A172 (cell line): ENCODE measurements at places on chromosomes 2 and 18.

- no peak for DNase-seq
Measured at GRCh38 chr2:204116159-204116792, 179.7 kb downstream of the ICOS start.

DNA sequence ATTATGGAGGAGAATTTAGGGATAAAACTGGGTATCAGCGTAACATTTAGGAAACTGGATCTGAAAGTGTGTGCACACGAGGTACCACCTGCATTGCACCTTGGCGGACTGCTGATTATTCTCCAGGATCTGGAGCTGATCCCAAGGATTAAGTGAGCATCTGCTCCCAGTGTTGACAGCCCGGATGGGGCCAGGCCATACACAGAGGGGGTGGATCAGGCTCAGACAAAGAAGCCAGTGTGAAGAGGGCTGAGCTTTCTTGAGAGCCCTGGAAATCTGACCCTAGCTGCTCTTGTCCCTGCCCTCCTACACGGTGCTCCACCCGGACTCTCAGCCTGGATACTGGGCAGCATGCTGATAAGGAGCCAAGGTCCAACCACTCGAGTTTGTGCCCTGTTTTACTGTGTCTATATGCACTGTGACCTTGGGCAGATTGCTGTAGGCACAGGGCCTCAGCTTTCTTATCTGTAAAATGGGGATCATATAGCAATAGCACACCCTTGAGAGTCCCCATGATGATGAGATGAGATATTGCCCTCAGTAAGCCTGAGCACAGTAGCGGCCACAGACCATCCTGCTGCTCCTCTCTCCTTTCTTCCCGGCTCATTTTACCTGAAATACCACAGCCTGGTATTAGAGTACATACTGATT, 396.8 kb upstream of the CELF4 start:
- DNase-seq = no peak

GRCh38 chr2:76640905-76641304, 881.3 kb downstream of the LRRTM4 start:
- DNase-seq = peak; percentile 2

- DNase-seq = peak; percentile 26
Measured at GRCh38 chr2:99420031-99420430, 69.8 kb downstream of the REV1 start.

DNA sequence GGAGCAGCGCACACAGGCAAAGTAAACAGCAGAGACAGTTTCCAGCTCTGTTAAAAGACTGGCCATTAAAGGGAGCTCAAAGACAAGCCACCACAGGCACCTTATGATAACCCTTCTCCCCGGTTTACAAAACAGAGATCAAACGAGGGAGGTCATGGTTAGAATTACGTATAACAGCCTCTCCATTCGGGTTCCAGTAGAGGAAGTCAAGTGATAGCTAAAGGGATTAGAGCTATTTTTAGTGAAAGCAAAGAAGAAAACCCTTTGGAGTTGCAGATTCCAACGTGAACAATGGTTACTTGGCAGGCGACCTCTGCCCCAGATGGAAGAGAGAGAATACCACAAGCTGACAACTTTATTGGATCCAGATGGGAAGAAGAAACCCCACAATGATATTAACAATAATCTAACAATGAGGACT, 31.2 kb upstream of the EDAR start:
- DNase-seq = peak; percentile 56

- no peak for DNase-seq
Measured at GRCh38 chr18:11405804-11406203, 203.6 kb upstream of the SLC35G4 start.

DNA sequence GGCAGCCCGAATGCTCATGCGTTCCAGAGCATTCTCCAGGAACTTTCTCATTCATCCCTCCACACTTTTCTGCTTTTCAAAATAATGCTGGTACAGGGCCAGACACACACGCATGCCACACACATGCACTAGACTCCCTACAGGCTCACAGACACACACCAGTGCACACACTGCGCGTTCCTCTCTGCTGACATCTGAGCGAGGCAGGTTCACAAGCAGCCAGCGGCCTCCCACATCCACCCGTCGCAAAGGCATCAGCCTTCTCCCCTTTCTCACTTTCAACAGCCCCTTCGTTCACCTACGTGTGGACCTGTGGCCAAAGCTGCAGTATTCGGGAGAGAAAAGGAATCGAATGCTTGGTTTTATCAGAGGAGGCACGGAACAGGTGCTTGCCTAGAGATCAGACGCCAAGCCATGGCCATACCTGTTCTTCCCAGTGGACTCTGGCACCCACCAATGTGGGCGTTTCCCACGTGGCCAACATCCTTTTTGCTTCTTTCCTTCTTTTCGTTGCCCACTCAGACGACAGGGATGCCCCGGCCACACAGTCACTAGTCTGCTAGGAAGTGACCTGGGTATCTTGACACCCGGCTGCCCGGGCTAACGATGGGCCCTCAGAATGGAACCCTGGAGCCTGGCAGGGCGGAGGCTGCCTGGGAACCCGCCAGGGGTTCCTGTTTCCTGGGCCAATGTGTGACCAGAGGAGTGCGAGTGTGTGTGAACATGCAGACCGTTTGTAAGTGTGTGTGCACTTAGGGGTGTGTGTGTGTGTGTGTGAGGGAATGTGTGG, 85.8 kb upstream of the ID2 start:
- no peak for DNase-seq

GRCh38 chr2:43169987-43170386, 56.4 kb downstream of the ZFP36L2 start:
- DNase-seq = no peak

DNA sequence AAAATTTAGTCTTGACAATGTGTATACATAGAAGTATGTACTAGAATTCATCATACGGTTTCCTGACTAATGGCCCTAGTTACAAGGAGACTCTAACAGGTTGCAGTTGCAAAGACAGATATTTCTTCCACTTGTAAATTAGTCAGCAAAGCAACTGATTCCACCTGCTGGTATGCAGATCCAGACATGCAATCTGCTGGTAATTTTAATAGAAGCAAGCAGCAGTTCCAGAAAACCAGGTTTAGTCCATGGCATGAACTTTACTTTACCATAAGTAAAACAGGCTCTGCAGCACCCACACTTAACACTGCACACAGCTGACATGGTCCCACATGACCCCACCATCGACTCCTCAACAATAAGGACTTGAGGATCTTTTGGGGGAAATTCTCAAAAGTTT, 110.9 kb upstream of the SP3 start:
- DNase-seq = no peak

- peak; percentile 36 for DNase-seq
Measured at GRCh38 chr2:75896779-75897366, 186.2 kb upstream of the GCFC2 start.

DNA sequence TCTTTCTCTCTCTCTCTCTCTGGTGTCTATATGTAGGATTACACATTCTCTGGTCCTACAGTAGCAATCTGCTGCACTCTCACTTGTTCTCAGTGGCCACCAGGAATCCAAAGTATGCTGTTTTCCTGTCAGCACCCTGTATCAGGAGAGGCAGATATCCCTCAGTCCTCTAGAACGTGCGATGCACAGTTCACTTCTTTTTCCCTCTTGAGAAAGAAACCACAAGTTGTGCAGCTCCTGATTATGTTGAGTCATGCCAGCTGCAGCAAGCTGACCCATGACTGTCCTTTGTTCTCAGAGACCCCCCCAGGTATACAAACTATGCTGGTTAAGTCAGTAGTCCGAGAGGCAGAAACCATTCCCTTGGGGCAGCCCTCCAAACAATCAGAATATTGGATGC, 54.6 kb downstream of the LANCL1 start:
- peak; percentile 68 for DNase-seq

DNA sequence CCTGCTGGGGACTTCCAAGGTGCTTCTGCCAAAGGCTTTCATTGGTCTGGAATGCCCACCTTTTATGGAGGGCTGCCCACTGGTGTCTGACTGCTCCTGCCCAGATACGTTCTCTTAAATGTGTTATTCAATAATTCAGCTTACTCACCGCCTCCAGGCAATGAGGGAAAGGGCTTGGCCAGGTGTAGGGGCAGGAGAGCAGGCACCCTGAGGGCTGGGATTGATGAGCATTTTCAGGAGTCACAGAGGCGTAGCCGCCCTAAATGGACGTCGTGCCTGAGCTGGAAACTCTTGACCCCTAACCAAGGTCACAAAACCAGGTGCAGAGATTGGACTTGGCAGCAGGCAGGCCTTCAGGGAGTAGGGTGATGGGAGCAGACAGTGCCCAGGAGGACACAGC, 26.8 kb downstream of the MAL start:
- DNase-seq = no peak

- DNase-seq = peak; percentile 76
Measured at GRCh38 chr18:41767960-41768359, 187.1 kb upstream of the PIK3C3 start.

DNA sequence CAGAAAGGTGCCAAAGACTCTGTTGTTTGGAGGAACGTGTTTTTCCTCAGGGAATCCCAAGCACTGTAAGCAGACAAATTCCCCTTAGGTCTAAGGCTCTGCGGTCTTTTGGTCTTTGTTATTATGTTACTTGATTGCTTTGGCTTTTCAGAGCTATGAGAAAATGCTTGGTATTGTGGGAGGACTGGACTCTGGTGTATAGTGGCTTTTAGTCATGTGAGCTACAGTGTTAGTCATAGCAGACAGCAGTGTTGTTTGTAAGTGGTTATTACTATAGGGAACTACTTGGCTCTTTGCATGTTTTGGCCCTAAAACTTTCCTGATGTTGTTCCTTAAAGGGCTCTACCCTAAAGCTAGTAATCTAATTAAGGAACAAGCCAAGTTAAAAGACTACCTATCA, 956.2 kb upstream of the LRATD1 start:
- no peak for DNase-seq

DNA sequence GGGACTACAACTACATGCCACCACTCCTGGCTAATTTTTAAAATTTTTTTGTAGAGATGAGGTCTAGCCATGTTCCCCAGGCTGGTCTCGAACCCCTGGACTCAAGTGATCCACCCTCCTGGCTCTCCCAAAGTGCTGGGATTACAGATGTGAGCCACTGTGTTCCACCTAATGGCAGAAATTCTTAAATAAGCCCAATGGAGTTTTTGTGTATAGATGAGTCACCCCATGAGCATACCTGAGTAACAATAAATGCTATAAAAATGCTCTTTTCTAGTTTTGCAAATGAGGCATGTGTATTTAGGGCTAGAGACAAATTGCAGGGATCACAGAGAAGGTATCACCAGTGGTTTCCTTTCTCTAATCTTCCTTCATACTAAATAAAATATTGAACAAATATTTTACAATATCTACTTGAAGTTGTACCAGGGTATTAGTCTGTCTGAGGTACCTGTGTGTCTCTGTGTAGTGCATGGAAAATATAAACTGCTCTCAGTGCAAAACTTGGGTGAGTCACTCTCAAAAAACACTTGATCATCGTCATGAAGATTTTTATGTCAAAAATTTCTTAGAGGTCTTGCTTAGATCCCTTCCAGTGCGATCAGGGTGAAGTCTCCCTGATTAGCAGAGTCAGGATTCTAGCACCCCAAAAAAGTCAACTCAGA, 337.1 kb upstream of the MMADHC start:
- no peak for DNase-seq

DNA sequence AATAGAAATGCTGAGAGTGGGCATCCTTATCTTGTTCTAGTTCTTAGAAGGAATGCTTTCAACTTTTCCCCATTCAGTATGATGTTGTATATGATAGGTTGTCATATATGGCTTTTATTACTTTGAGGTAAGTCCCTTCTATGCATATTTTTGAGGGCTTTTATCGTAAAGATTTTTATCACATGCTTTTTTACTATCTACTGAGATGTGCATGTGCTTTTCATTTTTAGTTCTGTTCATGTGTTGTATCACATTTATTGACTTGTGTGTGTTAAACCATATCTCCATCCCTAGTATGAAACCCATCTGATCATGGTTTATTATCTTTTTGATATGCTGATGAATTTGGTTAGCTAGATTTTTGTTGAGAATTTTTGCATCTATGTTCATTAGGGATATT, 1008.8 kb downstream of the CNTNAP5 start:
- DNase-seq = no peak

DNA sequence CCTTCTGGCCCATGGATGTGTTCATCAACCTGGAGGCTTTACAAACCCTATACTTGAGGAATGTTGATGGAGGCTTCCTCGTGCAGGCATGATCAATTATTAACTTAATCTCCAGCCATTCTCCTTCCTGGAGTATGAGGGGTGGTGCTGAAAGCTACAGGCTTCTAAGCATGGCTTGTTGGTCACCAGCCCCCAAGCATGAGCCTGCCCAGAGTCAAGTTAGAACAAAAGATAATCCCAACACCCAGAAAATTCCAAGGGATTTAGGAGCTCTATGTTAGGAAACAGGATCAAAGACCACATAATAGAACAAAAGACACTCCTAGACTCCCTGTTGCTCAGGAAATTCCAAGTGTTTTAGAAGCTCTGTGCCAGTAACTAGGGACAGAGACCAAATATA, 63.1 kb downstream of the FAM171B start:
- DNase-seq = no peak

DNA sequence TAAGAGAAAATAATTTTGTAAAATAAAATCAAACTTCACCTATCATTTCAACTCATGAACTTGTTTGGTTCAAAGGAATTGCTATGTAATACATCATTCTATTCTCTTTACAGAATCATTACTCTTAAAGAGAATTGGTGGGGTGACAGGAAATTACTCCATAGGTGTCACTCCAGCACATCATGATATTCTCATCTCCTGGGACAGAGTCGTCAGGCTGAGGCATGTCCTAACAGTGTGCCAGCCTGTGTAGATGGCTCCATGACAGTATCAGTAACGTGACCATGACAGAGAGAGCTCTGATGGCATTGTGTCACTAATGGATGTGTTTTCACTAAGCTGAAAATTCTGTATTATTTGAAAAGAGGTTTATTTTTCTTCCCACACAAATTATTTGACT, 13.9 kb downstream of the SPATS2L start:
- DNase-seq = no peak

DNA sequence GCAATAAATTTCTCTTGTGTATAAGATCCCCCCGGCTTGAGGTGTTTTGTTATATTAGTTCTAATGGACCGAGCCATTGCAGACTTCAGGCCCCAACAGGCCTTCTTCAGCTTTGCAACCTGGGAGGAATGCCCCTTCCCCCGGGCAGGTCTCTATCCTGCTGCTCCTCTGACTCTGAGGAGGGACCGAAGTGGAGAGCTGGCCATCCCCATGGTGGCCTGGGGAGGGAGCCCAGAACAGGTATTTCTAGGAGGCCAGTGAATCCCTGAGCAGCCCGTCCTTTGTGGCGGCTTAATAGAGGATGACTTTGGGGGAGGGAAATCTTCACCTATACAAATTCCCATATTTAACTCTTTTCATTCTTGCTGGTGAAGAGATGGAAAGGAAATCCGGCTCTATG, 715.8 kb upstream of the SOX11 start:
- DNase-seq = no peak

GRCh38 chr2:151056870-151057269, 204.8 kb downstream of the RBM43 start:
- no peak for DNase-seq

DNA sequence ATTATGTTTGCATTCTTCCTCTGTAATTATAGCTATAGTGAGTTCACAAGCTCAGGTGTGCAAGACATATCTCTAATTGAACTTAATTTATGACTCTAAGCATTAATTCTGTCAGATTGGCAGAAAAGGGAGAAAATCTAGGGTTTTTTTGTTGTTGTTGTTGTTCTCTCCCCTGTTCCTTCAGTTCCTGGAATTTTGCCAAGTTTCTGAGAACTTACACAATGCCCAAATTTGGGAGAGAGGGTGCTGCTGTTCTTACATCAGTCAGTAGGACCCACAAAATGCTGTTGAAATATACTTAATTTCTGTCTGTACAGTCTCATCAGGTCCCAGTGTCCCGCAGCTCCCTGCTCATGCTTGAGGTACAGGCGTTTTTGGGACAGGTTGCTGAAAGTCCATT, 221.8 kb upstream of the RBMS1 start:
- no peak for DNase-seq
